ENCODE measurements at places on chromosomes 7 and 10.

- DNase-seq: no peak
Measured at GRCh38 chr7:48734695-48735406, 189.5 kb upstream of the CDC14C start.

DNA sequence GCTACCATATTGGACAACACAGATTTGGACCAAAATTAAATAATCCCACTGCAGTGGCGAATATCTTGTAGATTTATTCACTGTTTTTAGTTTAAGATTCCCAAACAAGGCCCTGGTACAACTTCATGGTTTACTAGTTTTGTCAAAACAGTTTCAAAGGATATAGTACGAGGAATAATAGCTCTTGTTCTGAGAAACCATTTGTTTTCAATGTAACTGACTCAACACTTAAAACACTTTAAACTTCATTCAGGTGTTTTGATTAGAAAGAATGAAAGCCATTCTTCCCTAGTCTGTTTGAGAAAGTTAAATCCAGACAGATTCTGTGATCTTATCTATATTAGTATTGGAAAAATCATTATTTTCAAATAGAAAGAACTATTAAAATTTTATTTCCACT lies 276.4 kb upstream of the MKLN1 start:
- no peak for DNase-seq

- no peak for DNase-seq
Measured at GRCh38 chr7:44617225-44617890, 10.9 kb downstream of the OGDH start.

DNA sequence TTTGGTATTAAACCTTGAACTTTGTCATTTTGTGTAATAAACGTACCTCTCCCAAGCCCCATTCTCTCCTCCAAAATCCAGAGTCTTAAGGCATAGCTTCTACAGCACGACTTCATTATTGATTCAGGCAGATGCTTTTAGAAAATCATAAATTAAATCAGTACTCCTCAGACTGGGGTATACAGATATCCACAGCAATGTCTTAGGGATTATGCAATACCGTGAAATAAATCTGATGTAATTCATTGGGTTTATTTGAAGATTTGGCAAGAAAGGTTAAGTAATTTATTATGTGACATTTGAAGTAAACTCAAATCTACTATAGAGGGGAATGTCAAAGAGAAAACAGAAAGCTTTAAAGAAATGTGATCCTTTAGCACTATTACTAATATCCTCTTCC lies 246.1 kb upstream of the PLXDC2 start:
- no peak for DNase-seq

GRCh38 chr10:69934768-69935167 lies 117.9 kb upstream of the MACROH2A2 start:
- no peak for DNase-seq

DNA sequence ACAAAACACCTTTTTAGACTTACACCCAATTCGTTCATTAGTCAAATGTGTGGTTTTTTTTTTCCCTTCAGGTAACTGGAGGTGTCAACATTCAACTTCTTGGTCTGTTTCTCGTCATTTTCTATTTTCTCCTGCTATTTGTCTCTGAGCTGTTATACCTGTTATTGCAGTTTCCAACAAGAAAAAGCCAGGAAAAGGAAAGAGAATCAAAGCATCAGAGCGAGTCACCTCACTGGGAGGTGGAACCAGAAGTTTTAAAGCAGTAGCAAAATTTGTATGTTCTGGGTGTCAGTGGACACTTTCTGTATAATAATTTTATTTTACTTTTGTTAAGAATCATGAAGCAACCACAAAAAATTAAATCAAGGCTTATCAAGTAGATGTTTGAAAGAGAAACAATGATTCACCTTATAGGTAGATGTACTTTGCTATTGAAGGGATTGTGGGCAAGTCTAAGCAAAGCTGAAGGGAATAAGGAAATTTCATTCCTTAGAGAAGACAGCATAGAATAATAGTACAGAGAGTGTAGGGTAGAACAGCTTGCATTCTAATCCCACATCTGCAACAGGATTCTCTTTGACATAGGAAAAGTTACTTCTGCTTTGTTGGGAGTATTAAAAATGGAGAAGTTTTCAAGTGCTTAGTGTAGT lies 675.8 kb downstream of the PCDH15 start:
- DNase-seq: no peak

- DNase-seq: no peak
Measured at GRCh38 chr7:82247814-82248433, 195.7 kb downstream of the CACNA2D1 start.

DNA sequence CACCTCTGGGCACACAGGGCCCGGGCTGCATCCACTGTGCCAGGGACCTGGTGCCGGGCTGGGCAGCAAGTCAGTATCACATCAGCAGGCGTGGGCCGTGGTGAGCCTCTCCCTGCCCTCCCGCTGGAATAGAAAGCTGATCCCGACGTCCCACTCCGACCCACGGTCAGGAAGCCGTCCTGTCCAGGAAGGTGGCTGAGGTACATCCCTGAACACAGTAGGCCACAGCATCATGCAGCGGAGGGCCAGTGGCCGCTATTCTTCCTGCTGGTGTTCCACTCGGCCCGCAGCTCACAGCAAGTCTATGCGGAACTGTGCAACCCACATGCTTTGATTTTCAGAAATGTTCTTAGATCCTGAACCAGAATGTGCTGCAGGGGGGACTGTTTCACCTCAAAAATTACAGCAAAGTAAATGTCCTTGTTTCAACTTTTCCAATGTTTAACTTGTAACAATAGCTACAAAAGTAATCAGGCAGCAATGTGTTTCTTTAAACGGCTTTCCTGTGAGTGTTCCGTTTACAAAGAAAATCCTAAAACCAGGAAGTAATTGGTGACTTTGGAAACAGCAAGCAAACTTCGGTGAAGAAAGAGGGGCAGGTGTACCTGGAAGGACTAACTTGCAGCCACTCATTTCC lies 676 bp upstream of the GPR146 start:
- no peak for DNase-seq

DNA sequence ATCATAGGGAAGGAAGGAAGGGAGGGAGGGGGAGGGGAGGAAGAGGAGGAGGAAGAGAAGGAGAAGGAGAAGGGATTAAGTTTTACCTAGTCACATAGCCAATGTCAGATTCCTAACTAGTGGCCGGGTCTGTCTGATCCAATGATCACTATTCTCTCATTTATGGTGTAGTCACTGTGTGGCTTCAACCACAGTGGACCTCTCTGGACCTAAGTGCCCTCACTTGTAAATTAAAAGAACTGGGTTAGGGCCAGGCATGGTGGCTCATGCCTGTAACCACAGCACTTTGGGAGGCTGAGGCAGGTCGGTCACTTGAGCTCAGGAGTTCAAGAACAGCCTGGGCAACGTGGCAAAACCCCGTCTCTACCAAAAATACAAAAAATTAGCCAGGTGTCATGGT lies 6.6 kb upstream of the SERPINE1 start:
- DNase-seq: no peak

DNA sequence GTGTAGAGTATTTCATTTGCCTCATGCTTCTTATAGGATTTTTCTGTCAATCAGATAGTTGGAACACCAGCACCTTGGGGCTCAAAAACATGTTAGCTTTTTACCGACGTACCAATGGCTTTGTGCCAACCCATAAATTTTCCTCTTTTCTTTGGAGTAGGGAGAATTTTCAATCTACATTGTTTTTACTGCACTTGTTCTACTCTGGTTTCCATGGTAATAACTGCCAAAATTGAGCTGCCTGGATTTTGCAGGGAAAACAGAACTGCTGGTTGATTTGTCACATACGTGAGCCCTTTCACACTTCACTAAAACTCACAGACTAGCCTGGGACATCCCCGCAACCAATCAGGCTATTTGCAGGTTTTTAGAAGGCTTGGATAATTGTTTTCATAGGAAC lies 189.7 kb downstream of the ARHGAP21 start:
- no peak for DNase-seq

- no peak for DNase-seq
Measured at GRCh38 chr10:76133597-76134255, 702.3 kb downstream of the LRMDA start.

DNA sequence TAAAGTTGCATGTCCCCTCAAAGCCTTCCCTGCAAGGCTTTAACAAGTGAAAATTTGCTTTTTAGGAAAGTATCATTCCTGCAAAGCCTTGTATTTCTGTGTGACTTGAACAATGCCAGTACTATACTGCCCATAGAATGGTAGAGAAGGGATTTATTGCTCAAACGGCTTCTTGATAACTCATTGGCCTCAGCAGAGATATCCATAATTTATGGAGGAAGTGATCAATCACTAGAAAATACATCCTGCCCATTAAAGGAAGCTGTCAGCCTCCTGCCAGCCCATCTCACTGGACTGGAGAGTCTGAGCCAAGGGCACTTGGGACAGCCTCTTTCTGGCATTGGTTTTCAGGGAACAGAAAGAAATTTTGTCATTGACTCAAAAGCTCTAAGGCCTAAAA lies 152.6 kb downstream of the XPNPEP1 start:
- no peak for DNase-seq

DNA sequence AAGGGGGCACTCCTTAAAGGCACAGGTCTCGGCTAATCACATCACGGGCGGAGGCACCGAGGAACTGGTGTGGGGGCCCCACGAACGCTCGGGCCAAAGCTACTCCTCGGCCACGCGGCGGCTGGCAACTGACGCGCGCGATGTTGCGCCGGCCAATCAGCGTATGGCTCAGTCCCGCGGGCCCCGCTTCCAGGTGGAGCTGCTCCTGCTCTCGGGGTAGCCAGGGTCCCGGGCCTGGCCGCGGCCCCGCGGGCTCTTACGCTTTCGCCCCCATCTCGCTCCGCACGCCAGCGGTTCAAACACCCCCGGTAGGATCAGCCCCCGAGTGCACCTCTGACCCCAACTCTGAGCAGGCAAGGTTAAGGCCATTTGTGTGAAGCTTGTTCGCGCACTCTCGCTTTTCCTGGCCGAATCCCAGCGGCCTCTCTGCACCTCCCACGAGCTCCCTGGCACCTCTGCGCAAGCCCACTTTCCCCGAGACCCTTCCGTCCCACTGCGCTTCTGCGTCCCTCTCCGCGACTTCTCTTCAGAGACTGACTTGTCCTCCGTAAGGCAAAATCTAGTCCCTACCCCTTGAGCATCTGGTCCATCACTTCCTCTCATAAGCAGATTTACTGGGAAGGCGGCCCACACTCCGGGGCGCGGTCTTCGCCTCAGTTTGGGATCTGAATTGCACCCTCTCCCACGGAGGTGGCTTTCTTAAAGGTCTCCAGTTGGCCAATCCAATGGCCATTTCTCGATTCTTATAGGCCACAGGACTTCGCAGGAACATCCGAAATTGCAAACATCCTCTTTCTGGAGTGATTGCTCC lies 200.9 kb upstream of the TBX20 start:
- no peak for DNase-seq

GRCh38 chr10:78893217-78893616 lies 175.5 kb upstream of the ZMIZ1 start:
- DNase-seq: no peak

GRCh38 chr10:114548662-114549061 lies 109.4 kb downstream of the ABLIM1 start:
- no peak for DNase-seq

DNA sequence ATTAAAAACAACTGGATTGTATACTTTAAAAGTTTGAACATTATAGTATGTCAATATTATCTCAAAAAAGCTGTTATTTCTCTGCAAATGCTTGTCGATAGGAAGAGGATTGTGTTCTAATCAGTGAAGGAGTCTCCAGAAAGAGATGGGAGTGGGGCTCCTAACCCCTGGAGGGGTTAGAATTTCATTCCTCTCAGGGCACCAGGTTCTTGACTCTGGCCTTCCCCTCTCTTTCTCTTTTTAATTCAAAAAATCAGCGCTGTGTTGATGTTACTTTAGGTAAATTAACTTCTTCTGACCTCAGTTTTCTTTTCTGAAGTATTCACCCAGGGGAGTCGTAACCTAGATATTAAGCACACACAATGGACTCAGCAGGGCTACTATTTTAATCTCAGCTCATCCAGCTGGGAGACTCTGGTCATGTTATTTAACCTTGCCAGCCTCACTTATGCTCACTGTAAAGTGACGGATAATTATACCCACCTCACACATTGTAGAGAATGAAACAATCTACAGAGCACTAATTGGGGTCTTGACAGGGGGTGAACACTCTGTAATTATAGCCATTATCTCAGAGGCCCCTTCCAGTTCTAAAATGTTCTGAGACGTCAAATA lies 59.4 kb downstream of the GCC1 start:
- DNase-seq: no peak

DNA sequence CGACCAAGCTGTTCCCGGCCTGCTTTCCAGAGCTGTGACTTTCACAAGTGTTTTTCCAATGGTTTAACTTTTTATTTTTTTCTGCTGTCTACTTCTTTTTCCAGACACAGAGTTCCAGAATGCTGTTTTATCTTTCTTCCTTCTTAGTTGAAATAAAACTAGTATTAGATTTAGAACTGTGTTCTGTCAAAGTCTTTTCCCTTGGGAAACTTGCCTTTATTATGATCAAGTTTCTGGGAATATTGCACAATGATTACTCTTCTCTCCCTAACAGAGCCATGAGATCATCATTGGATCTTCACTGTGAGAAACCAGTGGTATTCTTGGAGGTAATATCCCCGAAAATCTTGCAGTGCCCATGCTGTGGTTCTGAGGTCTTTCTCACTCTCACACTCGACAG lies 104.9 kb upstream of the KCND2 start:
- DNase-seq: no peak

GRCh38 chr10:95480102-95480900 lies 80.9 kb downstream of the SORBS1 start:
- no peak for DNase-seq

GRCh38 chr7:42359946-42360345 lies 122.9 kb upstream of the GLI3 start:
- no peak for DNase-seq

GRCh38 chr10:7787150-7787856 lies 490 bp downstream of the KIN start:
- peak; percentile 19 for DNase-seq
